ENCODE measurements at places on chromosomes 4 and X.

DNA sequence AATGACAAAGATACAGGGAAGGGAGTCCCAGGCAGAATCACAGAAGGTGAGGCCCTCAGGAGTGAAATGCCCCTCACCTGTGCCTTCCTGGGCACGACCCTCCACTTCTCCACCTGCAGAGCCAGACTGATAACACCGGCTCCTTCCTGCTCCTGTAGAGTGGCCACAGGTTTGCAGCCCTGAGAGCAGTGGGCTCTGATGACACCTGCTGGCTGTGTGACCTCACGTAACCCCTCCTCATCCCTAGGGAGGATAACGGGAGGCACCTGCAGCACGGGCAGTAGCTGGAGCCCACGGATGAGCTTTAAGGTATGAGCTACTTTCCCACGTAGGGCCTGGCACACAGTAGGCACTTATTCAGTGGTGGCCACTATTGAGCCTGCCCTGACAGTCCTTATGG, 25.5 kb upstream of the MAN2B2 start:
- no peak for DNase-seq

- no peak for DNase-seq
These were observed 69.5 kb upstream of the MND1 start for GRCh38 chr4:153274967-153275366.

GRCh38 chr4:144355811-144356757, 215.6 kb upstream of the GYPA start:
- no peak for DNase-seq

GRCh38 chr4:166169111-166169510, 296.1 kb downstream of the TLL1 start:
- DNase-seq = no peak

DNA sequence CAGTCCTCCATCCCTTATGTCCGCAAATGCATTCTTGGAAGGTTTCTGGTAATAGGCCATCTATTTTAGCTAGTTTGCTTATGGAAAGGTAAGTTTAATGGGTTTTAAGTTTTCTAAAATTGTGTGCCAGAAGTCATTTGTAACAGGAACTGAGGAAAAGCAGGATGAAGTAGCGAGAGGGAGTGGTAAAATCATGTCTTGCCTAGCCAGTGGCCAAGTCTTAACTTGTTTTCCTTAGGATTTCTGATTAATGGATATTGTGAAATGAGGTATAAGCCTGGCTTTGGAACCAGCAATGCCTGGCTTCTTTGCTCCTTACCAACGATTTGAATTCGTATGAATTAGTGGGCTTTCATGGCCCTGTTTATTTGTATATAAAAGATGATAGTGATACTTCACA, 7.3 kb downstream of the SEC24B start:
- DNase-seq = no peak

GRCh38 chr4:108535757-108536156, 84.6 kb upstream of the RPL34 start:
- DNase-seq = no peak

DNA sequence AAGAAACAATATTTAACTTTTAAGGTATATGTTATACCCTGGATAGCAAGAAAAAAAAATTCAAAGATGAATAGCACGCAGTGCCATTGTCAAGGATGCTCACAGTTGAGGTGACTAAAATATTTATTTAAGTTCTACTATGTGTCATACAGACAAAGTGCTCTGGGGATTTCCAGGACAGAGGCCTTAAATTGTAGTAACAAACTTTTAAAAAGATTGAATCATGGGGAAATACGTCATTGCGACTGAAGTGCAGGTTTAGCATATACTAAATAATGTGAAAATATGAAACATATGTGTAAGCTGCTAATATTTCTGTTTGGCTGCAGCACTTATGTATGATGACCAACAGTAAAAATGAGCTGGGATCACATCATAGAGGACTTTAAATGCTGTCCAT, 748.0 kb upstream of the PCDH7 start:
- DNase-seq = no peak

DNA sequence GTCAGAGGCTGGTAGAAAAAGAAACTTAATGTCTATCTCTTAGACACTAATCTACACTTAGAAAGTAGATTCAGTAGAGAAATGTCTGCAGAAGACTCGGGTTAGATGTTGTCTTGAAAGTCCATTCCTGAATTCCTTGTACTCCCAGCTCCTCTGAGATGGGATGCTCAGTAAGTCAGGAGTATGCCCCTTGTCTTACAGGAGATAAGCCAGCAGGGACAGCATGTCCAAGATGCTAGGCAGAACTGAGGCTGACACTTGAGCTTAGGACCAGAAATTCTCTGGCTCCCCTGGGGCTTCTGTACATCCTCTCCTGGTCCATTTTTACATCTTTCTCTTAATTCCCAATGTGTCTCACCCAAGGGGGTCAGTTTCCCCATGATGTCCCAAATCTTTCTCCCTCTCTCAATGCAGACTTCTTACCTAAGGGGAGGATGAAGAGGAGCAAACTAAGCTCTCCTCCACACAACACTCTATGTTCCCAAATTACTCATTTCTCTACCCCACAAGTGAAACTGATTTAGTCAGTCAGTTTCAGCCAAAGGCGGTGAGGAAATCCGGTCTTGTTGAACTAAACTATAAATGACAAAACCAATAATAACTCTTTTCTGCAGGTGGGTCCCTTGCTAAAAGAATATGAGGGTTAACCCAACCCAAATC, 558.2 kb upstream of the DIPK2B start:
- no peak for DNase-seq

- peak; percentile 68 for DNase-seq
These were observed 1311.6 kb downstream of the RAPGEF2 start for GRCh38 chr4:160414496-160414895.

GRCh38 chr4:173609158-173609557, 79.1 kb upstream of the HAND2 start:
- DNase-seq = no peak

GRCh38 chrX:72054779-72055489, 76.8 kb downstream of the RTL5 start:
- peak; percentile 5 for DNase-seq

- no peak for DNase-seq
These were observed 2.1 kb downstream of the GPR101 start for GRCh38 chrX:137031517-137032340.

- DNase-seq = no peak
These were observed 259.4 kb upstream of the JADE1 start for GRCh38 chr4:128550060-128550459.

- no peak for DNase-seq
These were observed 177.7 kb downstream of the RAPGEF2 start for GRCh38 chr4:159280442-159281172.

- DNase-seq = no peak
These were observed 307.2 kb downstream of the DACH2 start for GRCh38 chrX:86455495-86455894.

GRCh38 chr4:36183232-36183631, 61.1 kb downstream of the ARAP2 start:
- DNase-seq = no peak

DNA sequence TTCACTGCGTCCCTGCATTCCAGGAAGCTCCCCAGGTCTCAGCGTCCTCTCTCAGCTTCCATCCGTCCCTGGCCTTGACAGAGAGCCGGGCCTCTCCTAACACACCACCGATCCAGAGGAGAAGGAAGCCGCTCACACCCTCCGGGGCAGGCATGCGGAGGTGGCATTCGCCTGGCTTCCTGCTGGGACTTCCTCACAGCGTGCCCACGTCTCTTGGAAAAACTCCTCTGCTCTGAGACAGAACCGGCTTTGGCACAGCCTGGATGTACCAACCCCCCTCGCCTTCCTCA, 3.2 kb downstream of the CTAG2 start:
- no peak for DNase-seq

DNA sequence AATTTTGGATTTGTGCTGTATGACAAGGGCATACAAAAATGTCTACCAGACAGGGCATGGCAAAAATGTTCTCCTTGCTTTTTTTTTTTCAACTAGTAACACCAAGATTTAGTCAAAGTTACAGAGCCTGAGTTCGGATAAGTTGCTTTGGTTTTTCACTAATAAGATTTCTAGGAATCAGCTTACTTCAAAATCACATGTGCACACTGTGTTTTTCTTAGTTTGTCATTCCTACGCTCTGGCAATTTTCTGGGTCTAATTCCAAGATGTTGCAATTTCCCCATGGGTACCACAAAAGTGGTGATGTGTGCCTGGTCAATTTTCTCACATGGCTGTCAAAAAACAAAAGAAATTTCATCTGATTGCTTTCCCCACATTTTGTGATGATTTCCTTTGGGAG, 6.3 kb downstream of the C1QTNF7 start:
- no peak for DNase-seq

- no peak for DNase-seq
These were observed 209.1 kb downstream of the CBR4 start for GRCh38 chr4:168800926-168801325.

DNA sequence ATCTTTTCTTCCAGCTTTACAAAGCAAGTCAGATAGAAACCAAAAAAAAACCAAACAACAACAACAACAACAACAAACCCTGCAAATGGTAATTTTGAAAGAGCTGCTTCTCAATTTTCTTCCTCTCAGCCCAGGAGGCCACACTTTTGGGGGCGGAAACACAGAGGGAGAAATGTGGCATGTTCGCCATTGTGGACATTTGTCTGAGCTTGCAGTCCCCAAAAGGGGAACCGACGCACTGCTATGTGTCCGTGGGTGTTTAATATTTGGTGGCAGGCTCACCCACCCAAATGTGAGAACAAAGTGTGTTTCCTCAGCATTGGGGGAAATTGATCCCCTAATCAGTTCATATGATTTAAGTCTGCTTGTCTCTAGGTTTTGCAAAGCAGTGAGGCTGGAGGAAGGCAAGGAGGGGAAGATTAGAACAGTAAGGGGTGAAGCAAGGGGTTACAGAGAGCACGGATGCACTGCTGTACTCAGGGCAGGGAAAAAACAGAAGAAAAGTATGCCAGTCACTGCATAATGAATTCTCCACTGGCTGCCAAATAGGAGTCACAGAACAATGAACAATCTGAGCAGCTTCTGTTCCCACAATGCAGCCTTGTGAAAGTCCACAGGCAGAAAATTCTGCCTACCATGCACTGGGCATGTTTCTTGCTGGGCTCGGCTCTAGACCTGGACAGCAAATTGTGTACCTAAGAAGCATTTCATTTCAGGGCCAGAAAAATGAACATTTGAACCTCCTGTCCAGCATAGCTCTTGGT, 74.7 kb upstream of the GPM6B start:
- no peak for DNase-seq

GRCh38 chrX:110294087-110294486, 23.8 kb downstream of the AMMECR1 start:
- no peak for DNase-seq

GRCh38 chr4:73735231-73735630, 5.1 kb upstream of the CXCL8 start:
- no peak for DNase-seq

DNA sequence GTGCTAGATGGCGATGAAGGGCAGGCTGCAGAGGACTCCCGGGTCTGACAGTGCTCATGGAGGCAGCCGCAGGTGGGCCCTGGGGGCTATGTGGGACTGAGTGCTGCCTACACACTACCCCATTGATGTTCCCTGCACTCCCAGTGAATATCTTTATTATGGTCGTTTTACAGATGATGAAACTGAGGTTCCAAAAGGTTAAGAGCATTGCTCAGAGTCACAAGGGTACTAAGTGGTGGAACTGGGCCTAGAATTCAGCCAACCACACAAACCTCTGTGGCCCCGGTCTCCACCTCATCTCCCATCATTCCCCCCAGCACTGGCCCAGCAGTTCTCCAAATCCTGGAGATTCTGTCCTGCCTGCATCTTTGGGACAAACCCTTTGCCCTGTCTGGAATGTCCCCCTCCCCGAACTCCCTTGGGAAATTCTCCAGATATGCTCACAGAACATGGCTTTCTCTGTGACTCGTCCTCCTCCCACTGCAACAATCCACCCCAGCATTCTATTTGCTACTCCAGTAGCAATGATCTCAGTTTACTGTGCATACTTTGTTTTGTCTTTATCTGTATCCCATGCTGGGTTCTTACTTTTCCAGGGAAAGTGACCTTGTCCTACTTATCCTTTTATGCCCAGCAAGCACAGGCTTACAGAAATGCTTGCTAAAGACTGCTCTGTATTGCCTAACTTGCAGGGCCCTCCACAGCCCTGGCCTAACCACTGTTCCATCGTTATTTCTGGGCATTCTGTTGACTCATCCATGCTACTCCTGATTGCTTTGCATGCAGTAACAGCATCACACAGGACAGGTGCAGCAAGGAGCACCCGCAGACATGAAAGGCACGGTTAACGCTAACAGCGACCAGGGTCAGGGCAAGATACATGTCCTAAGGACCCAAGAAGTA, 14.0 kb downstream of the PNMA6F start:
- no peak for DNase-seq

DNA sequence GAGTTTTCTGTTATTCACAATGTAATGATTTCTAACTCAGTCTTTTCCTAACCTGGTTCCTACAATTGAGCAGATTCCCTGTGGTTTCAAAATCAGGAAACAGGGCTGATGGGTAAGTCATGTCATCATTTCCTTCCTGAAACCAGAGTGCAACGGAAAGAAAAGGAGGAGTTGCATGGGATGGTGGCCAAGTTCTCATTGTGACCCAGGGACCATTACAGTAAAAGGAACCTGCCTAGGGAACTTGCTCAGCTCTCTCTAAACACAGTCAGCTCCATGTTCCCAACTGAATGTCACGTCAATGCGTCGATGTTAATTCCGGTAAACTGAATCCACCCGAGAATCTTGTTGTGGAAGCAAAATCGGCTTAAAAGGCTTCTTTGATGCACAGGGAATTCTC, 51.2 kb downstream of the LGI2 start:
- no peak for DNase-seq

DNA sequence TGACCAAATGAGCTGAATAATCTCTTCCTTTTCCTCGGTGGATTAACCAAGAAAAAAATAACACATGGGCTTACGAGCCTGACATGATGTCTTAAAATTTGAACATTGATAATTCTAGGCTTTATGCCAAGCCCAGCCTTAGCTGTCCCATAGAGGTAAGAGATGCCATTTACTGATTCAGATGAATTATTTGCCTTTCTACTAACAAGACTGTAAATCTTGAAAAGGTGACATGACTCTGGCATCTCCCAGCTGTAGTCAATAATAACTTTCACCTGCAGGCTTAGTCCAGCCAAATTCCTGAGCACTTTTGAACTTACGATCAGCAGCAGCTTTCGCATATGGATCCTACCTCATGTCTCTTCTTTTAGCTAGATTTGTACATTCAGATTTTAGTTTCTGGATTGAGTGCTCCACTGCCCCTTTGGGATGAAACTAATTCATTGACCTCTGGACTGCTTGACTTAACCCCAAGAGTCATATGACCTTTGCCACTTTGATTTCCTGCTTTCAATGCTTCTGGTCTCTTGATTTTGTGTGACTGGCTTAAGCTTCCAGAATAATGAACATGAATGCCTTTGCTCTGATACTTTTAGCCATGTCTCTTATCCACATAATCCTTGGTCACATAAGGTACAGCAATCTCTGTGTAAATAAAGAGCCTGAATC, 876.4 kb upstream of the SLIT2 start:
- DNase-seq = no peak

GRCh38 chr4:37389967-37390580, 145.5 kb downstream of the NWD2 start:
- DNase-seq = no peak

GRCh38 chr4:6472008-6472386, 417 bp downstream of the PPP2R2C start:
- no peak for DNase-seq
